CD4-positive, CD25-positive, alpha-beta regulatory T cell (primary cell): ENCODE measurements at places on chromosomes 6 and 20. TPM values are rescaled to one million over a fixed set of nuclear protein-coding genes. Genes with fewer than 3 reads are reported as not detected.

DNA sequence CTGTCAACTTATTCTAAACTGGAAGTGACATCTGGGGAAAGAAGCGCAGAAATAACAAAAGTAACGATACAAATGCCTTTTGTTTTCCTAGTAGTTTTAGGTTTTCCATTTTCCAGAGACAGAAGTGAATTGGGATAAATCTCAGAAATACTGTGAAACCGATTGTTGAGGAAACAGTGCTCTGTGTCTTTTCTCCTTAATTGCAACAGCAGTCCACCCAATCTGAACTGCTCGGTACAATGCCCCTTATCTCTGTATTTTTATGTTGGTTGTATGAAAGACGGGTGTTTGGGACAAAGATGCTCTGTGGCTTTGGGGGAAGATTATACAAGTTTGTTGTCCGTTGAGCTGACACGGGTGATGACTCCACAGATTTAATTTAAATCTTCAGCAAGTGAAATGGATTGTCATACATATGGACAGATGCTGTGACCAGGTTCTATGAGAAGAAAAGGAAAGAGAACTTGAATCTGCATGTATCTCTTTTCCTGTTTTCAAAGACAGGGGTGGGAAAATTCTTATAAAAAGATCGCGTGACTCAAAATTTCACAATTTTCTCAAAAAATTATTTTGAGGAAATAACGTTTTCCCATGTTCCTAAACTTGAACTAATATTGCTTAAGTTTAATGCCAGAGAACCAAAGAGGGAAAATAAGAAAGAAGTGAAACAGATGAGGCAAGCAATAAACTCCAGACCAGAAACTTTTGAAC is 41.2 kb downstream of the SASH1 start:
- H3K4me3 ChIP-seq, result no peak overlapping the region
- H3K27ac ChIP-seq, result no peak overlapping the region
- no peaks in the 10 kb centered on the region for H3K36me3 ChIP-seq

DNA sequence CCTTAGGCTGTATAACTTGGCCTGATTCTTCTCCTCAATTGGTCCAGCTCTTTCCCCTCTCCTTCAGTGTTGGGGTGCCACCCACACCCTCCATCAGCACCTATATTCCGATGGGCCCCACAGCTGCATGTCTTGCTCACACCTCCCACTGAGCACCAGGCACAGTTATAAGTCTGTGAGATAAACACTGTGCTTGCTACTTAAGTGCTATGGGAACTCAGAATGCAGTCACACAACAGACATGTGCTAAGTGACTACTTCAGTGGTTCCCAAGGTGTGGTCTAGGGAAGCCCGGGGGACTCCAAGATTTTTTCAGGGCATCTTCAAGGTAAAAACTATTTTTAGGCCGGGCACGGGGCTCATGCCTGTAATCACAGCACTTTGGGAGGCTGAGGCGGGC is 7.3 kb downstream of the ZC3H12D start:
- peaks cover 29% of the 10 kb centered on the region for H3K36me3 ChIP-seq
- H3K27ac ChIP-seq, result peak overlapping the region; percentile 98
- H3K4me1 ChIP-seq, result peaks cover 99% of the 10 kb centered on the region
- no peak for DNase-seq

Gene COL9A1
- total RNA-seq, result not detected

DNA sequence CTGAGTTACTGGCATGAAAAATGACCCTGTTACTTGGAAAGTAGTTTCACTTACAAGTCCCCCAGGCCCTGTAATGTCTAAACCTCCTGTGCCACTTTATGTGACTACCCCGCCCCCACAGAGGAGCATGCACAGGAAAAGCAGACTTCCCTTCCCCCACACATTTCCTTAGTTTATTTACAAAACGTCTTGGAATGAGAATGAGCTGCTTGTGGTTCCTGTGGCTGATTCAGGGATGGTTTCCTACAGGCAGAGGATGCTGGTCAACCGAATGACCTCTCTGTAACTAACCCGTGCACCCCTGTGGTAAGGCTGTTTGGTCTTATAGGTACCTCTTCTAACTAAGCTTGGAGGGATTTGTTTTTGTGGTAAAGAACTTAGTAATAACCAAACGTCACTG is 28.5 kb downstream of the RSPO3 start:
- H3K27ac ChIP-seq, result no peak overlapping the region
- H3K4me1 ChIP-seq, result no peaks in the 10 kb centered on the region
- no peaks in the 10 kb centered on the region for H3K27me3 ChIP-seq
- no peak overlapping the region for H3K4me3 ChIP-seq
- no peaks in the 10 kb centered on the region for H3K36me3 ChIP-seq

- no peaks in the 10 kb centered on the region for H3K36me3 ChIP-seq
- peaks cover 5% of the 10 kb centered on the region for H3K27me3 ChIP-seq
- H3K4me3 ChIP-seq, result peak overlapping the region; percentile 84
- H3K4me1 ChIP-seq, result peaks cover 26% of the 10 kb centered on the region
Measured at GRCh38 chr6:90103056-90103800, 193.4 kb downstream of the BACH2 start.
